Stimulated activated CD4-positive, alpha-beta T cell treated with anti-CD3 and anti-CD28 coated beads, Interleukin-15, amount 100 ng/mL, for 48 hours (primary cell): ENCODE measurements at places on chromosomes 13 and 19.
A peak's percentile ranks its signal among the peaks of the same experiment; 100 is the strongest.

DNA sequence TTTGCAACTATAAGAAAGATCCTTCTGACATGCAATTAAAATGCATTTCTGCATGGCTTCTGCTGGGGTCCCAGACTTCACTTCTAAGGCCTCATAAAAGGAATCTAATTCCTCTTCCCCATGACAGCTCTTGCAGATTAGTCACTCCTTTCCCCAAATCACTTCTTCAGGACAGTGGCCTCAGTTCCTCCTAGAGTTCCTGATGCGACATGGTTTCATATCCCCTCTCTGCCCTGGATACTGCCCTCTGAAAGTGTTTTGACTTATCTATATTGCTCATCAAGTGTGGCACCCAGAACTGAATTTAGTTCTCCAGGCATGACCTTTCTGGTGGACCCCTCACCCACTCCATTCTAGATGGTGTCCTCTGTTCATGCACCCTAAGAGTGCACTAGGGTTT, 238.1 kb downstream of the FOXO1 start:
- no peak for DNase-seq

GRCh38 chr19:35612224-35612558, 344 bp upstream of the HAUS5 start:
- no peak for DNase-seq

DNA sequence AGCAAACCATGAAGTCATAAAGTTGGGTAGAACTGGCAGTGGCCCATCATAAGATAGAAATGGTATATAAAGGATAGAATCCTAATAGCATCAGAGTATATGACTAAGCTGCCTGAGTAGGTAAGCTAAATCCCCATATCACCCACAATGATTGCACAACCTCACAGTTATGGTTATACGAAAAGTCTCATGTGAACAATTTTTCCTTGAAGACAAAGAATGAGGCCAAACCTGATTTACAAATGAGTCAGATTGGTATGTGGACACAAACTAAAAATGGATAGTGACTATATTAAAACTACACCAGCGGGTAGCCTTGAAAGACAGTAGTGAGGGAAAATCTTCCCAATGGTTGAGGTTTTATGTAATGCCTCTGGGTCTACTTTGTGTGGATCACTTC, 40.9 kb upstream of the UFM1 start:
- DNase-seq = no peak

GRCh38 chr13:51637852-51638215, 53.6 kb downstream of the WDFY2 start:
- no peak for DNase-seq

DNA sequence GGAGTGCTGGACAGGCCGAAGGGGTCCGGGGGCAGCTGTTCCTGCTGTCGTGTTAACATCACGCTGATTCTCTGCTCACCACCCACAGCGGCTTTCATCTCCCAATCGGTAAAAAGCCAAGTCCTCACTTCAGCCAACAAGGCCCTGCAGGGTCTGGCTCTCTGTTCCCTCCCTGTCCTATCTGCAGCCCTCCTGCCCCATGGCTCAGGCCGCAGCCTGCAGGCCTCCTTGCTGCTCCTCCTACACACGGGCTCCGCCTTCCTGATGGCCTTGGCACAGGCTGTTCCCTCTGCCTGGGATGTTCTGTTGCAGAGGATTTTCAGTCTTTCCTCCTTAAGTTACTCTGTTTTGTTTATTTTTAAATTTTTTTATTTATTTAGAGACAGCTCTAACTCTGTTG, 22.2 kb downstream of the FUZ start:
- DNase-seq = no peak

GRCh38 chr13:67052550-67053490, 177.3 kb downstream of the PCDH9 start:
- no peak for DNase-seq

DNA sequence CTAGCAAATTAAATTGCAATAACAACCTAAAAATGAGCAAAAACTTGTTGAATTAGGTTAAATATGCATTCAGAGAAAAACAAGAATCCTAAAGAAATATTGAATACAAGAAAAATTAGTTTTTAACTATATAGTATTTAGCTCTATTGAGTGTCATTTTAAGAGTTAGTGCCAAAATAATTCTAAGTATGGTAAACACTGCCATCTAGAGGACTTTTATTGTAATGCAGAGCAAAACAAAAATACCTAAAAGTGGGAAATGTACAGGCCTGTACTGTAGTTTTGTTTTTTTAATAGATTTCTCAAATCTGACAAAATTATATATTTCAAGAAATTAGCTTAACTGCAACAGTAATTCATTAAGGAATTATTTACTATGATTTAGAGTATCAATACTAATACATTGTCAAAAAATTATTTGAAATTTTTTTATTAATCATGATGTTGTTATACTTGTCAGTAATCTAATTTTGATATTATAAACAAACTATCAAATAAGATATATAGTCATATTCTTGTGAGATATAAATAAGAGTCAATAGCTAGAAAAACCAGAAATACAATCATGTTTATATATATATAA, 8.2 kb upstream of the PCDH9 start:
- no peak for DNase-seq

- peak; percentile 33 for DNase-seq
Measured at GRCh38 chr19:49113762-49114629, at the start of gene LIN7B. Gene LIN7B, plus strand, starts transcription at chr19:49114370. Its CDS starts 35 bp downstream, at chr19:49114405.

DNA sequence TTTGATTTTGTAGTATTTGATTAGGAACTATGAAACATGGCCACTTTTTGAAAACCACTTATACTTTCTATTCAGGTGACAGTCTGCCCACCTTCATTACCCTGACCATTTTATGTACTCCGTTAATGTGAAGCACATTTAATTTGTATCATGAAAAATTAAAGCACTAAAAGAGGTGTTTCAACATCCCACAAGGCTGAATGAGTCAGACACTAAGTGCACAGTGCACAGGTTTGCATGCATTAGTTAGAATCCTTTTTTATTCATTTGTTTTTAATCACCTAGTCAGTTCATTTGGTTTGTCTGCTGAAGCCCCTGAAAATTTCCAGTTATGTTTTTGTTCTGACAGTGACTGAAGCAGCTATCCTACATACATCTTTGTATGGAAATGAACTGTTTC, 271.0 kb downstream of the SLITRK5 start:
- no peak for DNase-seq

- DNase-seq = no peak
Measured at GRCh38 chr19:2248136-2249009, 750 bp upstream of the AMH start.

DNA sequence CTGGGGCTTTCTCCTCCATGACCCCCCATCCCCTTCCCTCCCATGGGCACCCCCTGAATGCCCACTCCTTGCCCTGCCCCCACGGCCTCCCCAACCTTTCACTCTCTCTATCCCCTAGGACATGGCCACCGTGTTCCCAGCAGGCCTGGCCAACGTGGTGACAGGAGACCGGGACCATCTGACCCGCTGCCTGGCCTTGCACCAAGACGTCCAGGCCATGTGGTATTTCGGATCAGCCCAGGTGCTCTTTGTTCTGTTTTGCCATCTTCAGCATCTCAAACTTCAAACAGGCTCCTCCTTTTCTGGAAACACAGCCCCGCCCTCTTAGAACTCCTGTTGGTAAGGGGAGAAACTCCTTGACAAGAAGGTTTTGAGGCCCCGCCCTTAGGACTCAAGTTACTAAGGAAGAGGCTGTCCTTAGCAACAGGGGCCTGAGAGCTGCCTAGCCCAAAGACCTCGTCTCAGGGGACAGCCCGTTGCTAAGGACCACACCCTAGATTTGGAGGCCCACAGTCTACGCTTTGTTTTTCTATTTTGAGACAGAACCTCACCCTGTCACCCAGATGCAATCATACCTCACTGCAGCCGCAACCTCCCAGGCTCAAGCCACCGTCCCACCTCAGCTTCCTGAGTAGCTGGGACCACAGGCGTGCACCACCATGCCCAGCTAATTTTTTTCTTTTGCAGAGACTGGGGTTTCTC, 5.1 kb upstream of the FLT3LG start:
- peak; percentile 68 for DNase-seq

DNA sequence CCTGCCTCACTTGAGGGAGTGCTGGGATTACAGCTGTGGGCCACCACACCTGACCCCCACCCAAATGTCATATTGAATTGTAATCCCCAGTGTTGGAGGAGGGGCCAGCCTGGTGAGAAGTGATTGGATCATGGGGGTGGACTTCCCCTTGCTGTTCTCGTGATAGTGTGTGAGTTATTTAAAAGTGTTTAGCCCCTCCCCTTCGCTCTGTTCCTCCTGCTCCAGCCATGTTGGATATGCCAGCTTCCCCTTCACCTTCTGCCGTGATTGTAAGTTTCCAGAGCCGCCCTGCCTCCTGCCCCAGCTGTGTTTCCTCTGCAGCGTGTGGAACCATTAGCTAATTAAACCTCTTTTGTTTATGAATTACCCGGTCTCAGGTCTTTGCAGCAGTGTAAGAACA, 13.7 kb downstream of the CHAMP1 start:
- DNase-seq = no peak

- DNase-seq = no peak
Measured at GRCh38 chr13:99085808-99086266, 108.0 kb upstream of the DOCK9 start.

- peak; percentile 47 for DNase-seq
Measured at GRCh38 chr19:51016798-51017683, 2.5 kb downstream of the KLK10 start.

GRCh38 chr19:14091813-14092462, 1.4 kb upstream of the SAMD1 start:
- no peak for DNase-seq

- no peak for DNase-seq
Measured at GRCh38 chr13:91401920-91402319, 3.5 kb downstream of the GPC5 start.

GRCh38 chr13:60347690-60348089, 49.3 kb upstream of the TDRD3 start:
- no peak for DNase-seq

DNA sequence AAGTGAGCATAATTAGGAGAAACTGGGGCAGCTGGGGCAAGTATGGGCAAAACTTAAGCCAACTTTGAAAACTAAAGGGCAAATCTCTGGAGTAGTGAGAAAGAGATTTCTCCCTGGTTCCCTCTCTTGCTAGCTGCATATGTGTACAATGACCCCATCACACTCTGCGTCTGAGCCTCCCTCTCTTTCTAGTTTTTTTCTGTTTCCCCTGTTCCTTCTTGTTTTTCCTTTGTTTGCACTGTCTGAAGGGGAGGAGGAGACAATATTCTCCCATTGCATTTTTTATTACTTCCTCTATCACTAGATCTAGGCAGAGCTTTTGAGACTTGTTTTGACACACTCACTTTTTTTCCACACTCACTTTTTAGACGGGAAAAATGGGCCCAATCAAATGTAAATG, 11.2 kb upstream of the CLDN10 start:
- no peak for DNase-seq

GRCh38 chr13:98970330-98970729, 7.5 kb downstream of the DOCK9 start:
- no peak for DNase-seq

DNA sequence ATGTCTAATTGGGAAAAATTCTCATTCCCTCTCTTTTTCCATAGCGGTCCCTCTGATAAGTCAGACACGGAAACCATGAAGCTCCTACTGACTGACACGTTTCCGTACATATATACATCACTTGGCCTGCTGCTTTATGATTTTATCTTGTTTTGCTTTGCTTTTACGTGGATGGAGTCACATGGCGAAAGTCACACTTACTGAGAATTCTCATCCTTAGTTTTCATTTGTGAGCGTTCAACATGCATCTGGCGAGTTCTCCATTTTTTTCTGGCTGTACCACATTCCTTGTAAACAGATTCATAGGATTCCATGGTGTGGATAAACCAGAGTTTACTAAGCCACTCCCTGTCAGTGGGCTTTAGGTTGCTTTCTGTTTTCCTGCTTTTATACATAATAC, 21.2 kb downstream of the PGPEP1 start:
- no peak for DNase-seq

DNA sequence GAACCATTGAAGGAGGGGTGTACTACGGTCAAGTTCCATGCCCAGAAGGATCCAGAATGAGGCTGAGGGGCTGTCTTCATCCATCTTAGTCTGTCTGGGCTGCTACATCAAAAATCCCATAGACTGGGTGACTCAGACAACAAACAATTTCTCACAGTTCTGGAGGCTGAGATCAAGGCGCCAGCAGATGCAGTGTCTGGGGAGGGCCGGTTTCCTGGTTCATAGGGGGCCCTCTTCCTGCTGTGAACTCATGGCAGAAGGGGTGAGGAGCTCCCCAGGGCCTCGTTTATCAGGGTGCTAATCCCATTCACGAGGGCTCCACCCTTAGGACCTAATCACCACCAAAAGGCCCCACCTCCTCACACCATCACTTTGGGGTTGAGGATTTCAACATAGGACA, 14.7 kb upstream of the KCTD15 start:
- no peak for DNase-seq

- no peak for DNase-seq
Measured at GRCh38 chr13:111502957-111503356, 182.5 kb downstream of the TEX29 start.

- DNase-seq = no peak
Measured at GRCh38 chr19:38812009-38812840, 520 bp downstream of the LGALS4 start.

- no peak for DNase-seq
Measured at GRCh38 chr13:29548722-29549121, 46.8 kb downstream of the SLC7A1 start.

DNA sequence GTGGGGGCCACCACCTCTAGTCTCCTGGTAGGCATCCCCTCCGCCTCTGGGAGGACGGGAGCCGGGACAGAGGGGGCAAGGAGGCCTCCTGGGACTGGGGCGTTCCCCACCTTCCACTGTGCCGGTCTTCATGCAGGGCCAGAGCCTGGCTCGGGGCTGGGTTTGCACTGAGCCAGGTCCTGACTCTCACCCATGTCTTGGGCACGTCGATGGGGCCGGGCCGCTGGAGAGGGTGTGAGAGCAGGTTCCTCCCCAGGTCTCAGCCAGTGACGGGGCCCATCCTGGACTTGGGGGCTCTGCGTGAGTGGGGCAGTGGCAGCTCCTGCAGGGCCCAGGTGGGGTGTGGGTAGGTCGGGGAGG, 26.6 kb downstream of the ATP11A start:
- DNase-seq = no peak
